ENCODE measurements at places on chromosomes 5 and 9. TPM values are rescaled to one million over a fixed set of nuclear protein-coding genes. Genes with fewer than 3 reads are reported as not detected.

GRCh38 chr5:135245521-135246499, 153.2 kb downstream of the MACROH2A1 start:
- DNase-seq: no peak

- DNase-seq: no peak
These were observed 354.6 kb downstream of the BNC2 start for GRCh38 chr9:16515879-16516301.

Gene PLPP7
- 115 TPM for total RNA-seq

Gene TCF7
- 2.2 TPM for total RNA-seq

DNA sequence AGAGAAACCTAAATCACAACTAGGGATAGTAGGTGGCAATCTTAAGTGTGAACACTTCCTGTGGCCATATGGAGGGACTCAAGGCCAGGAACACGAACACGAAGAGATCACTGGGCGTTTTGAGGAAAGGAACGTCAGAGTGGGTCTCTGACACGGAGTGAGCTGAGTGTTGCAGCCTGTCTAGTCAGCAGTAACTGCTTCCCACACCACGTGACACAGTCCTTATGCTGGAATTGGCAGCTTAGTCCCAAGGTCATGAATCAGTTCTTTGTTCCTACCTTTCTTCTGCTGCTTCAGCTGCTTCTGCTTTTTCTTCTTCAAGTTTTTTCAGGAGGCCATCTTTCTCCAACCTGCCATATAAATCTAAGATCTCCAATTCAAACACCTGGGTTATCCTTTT, 18.2 kb downstream of the SPACA9 start:
- DNase-seq: no peak

- DNase-seq: no peak
These were observed 50.1 kb downstream of the TMEM167A start for GRCh38 chr5:83026930-83027687.

DNA sequence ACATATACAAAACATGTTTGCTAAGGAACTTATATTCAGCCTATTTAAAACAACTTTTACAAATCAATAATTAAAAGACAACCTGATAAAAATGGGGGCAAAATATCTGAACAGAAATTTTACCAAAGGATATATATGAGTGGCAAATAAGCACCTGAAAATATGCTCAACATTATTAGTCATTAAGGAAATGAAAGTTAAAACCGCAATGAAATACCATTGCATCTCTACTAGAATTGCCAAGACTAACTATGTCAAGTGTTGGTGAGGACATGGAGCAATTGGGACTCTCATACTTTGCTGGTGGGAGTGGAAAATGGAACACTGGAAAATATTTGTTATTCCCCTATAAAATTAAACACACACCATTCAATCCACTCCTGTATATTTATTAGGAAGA, 26.3 kb upstream of the PPP2R2B start:
- DNase-seq: no peak

GRCh38 chr9:27572918-27573633, at the start of gene C9orf72:
Gene C9orf72, minus strand, starts transcription at chr9:27573481. Its CDS starts 6,361 bp downstream, at chr9:27567120.
- peak; percentile 86 for DNase-seq

Gene OLFML2A
- total RNA-seq: 27.5 TPM

- no peak for DNase-seq
These were observed 1.2 kb upstream of the SOHLH1 start for GRCh38 chr9:135700525-135700924.

Gene CATSPER3
- total RNA-seq: 0.32 TPM

Gene LRRTM2
- not detected for total RNA-seq

DNA sequence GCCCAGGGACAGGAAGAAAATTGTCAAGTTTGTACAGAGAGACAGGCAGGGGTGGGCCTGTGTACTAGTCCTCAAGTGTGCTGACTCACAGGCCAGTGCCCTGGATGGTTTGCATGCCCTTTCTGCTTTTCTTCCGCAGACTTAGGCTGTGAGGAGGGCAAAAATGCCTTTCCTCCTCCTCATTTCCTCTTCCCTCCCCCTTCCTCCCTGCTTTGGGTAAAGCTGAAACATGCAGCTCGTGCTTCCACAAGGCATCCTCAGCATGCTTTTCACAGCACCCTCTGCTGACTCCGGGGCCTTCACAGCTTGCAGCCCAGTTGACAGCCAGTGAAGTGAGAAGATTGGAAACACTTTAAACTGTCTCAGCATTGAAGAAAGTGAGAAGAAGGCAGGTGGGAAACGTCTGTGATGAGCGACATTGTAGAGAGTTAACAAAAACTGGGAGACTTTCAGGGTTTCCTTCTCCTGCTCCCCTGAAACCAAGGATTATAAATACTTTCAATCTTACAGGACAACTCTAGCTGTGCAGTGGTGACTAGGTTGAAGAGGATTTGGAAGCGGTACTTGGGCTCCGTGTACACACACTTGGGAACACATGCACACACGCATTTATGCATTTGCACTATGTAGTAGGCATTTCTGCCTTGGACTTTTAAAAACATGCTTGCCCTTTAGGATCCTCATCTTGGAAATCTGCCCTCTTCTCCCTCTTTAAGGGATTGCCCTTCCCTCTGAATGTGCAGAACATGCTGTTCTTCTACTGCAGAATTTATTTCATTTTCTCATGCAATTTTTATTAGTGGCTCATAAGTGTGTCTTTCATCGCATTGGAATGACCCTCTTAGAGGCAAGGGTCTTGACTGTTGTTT, 138.8 kb downstream of the GRIA1 start:
- DNase-seq: no peak

Gene TMC1
- total RNA-seq: not detected

- peak; percentile 79 for DNase-seq
These were observed 923 bp upstream of the ZBTB5 start for GRCh38 chr9:37466037-37466709.

DNA sequence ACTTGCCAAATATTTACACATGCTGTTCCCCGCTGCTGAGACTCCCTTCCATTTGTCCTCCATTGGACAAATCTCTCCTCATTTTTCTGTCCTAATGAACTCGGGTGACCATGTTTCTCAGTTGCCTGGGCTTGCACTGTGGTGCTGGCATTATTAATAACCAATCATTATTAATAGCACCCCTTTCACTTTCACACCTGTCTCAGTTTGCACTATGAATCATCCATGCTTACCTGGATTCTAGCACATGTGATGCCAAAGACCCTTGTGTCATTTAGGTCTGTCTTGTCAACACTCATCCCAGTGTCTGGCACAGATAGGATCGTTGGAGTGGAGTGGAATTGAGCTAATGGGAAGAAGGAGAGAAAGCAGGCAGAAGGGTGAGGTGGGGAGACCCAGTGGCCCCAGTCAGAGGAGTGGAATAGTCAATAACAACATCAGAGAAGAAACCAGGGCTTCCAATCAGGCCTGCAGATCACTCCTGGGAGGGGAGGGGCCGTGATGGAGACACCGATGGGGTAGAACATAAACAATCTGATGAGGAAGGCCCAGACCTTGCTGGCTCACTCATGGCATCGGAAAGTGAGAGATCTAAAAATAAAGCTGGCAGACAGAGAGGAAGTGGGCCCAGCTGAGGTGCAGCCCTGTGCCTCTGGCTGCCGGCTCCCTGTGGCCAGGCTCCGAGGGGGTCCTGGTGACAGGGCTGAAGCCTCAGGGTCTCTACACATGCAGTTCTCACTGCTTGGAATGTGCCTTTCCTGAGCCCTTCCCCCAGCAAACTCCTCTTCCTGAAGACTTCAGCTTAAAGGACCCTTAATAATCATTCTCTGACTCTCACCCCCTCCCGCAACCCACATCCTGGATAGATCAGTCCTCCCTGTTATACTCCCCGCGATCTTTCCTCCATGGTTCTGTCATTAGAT, 33.5 kb upstream of the CRB2 start:
- peak; percentile 24 for DNase-seq

Gene TAF11L10
- not detected for total RNA-seq

DNA sequence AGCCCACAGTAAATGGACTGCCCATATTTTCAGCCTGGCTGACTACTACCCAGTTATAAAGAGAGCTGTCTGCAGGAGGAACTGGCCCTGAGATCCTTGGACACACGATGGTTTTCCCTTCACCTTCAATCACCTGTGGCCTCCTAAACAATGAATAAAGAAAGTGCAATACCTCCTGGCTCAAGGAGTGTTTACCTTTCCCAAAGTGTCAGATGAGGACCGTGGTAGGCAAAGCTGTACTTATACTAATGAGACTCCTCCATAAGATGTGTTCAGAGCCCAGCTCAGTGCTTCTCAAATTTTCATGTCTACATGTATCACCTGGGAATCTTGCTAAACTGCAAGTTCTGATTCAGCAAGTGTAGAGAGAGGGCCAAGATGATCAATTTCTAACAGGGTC, 284.5 kb upstream of the VLDLR start:
- no peak for DNase-seq

Gene ZNF618
- total RNA-seq: 2.0 TPM
